Hematopoietic multipotent progenitor cell treated with erythropoietin and hydrocortisone succinate and interleukin-3 and kit ligand, for 8 days (in vitro differentiated cells): ENCODE measurements at places on chromosomes 7 and 10.

DNA sequence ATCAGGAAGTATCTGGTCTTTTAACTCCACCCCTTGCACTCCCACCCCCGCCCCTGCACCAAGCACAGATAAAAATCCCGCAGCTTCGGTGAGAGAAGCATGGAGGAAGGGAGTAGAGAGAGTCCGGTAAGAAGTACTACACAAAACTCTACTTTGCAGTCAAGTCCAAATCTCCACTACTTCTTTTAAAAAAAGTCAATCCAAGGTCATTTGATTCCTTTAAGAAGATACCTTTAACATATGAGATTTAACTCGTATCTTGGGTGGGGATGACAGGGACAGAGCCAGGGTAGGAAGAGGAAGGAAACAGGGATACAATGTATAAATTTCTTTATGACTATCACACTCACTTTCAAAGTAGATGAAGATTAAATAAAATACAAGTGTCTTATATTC is 132.1 kb downstream of the NRBF2 start:
- DNase-seq = peak; percentile 80

- peak; percentile 24 for DNase-seq
These were observed 31.4 kb upstream of the FAM133B start for GRCh38 chr7:92621561-92622023.

DNA sequence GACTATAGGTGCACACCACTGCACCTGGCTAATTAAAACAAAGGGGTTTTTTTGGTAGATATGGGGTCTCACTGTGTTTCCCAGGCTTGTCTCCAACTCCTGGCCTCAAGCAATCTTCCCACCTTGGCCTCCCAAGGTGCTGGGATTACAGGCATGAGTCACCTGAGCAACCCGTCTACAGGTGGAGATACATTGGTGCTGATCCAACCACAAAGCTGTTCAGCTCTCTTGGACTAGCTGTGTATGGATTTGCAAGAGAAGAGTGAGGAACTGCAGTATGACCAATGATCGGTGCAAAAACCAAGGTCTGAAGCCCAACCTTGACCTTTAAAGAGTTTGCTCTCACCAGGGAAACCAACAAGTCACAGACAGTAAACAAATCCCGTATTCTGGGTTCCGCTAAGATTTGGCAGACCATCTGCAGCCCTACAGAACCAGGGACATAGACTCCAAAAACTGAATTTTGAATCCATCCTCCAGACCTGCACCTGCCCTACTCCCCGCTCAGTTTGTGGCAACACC is 18.9 kb downstream of the EPHB4 start:
- no peak for DNase-seq

DNA sequence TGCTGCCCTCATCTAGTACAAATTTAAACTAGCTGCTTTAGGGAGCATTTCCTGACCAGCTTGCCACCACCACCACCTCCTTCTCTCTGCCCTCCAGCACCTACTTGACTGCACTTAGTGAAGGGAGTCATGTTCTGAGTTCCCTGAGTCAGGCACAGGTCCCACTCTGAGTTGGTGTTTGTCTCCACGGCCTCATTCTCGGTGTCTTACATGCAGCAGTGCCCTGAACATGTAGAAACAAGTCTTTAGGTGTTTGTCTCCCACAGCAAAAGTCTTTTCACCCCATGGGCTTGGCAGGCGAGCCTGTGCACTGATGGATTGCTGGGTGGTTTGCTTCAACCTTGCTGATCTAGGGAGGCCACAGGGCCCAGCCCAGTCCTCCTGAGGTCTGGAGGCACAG is 16.9 kb downstream of the TSPAN14 start:
- DNase-seq = no peak

- no peak for DNase-seq
These were observed 261.2 kb downstream of the PPP1R3A start for GRCh38 chr7:113657603-113658002.

GRCh38 chr10:33524966-33525365 is 190.5 kb upstream of the NRP1 start:
- DNase-seq = no peak

DNA sequence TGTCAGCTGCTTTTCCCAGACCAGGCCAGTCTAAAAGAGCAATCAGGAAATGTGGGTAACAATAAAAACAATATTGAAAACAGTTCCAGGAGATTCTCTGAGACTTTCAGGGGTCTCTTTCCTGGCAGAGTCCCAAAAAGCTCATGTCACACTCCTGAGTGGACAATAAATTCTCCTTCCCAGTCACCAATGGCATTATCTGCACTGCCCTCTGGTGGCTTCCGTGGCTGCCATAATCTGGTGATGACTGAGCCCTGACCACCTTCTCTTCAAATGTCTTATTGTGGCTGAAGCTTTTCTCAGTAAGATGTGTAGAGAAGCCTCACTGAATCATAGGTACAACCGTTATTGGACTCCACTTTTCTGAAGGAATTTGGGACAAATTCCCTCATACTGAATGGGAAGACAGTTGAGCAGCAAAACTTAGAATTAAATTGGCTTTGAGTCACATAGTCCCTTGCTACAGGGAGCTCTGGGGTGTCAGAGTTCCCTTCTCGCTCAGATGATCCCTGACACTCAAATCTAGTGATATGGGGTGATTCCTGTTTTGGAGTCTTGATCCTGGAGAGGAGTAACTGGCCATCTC is 24.4 kb upstream of the ASAH2 start:
- peak; percentile 68 for DNase-seq

- no peak for DNase-seq
These were observed 23.5 kb upstream of the NRCAM start for GRCh38 chr7:108479751-108480150.

DNA sequence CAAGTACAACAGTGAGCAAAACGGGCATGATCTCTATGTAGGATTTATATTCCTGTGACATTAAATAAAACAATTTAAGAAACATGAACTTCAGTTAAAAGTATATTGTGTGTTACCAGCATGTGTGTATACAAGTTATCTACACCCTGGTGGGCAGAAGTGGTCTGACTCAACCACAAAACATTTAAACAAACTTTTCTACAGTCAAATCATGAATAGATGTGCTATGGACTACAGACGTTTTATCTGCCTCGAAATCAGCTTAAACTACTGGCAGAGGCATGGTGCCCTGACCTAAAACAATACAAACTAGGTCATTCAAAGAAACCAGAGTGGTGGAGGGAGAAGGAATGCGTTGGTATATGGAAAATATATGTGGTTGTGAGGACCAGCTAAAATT is 3.6 kb downstream of the ARL3 start:
- peak; percentile 48 for DNase-seq

- DNase-seq = peak; percentile 35
These were observed 27.8 kb upstream of the ITGB1 start for GRCh38 chr10:32985775-32986350.

- no peak for DNase-seq
These were observed 53.9 kb upstream of the SFMBT2 start for GRCh38 chr10:7464691-7465090.

DNA sequence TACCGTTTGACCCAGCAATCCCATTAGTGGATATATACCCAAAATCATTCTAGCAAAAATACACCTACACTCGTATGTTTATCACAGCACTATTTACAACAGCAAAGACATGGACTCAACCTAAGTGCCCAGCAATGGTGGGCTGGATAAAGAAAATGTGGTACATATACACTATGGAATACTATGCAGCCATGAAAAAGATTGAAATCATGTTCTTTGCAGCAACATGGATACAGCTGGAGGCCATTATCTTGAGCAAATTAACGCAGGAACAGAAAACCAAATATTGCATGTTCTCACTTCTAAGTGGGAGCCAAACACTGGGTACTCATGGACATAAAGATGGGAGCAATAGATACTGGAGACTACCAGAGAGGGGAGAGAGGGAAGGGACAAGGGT is 223.9 kb downstream of the FRMD4A start:
- no peak for DNase-seq

DNA sequence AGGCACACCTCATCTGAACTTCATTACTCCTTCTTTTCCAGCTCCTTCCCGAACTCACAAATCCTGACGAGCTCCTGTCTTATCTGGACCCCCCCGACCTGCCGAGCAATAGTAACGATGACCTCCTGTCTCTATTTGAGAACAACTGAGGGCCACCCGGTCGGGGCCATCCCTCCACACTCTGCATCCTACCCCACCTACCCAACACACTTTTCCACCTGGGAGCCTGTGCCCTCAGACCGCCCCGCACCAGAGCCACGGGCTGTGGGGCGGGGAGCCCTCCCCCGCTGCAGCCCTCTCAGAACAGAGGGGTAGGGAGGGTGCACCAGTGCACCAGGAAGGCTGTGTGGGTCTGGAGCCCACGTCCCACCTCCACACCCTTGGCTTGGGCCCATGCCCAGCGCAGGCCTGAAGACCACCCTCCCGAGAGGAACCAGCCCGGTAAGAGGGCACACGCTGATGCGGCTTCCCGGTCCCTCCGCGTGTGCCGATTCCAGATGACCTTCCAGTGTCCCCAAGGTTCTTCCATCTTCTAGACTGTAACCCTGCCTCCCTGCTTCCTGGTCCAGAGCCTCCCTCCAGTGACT is 34.6 kb upstream of the PPIF start:
- no peak for DNase-seq

GRCh38 chr7:126535176-126535575 is 717.6 kb downstream of the GRM8 start:
- DNase-seq = no peak

GRCh38 chr7:91609525-91609924 is 271.0 kb downstream of the MTERF1 start:
- no peak for DNase-seq

DNA sequence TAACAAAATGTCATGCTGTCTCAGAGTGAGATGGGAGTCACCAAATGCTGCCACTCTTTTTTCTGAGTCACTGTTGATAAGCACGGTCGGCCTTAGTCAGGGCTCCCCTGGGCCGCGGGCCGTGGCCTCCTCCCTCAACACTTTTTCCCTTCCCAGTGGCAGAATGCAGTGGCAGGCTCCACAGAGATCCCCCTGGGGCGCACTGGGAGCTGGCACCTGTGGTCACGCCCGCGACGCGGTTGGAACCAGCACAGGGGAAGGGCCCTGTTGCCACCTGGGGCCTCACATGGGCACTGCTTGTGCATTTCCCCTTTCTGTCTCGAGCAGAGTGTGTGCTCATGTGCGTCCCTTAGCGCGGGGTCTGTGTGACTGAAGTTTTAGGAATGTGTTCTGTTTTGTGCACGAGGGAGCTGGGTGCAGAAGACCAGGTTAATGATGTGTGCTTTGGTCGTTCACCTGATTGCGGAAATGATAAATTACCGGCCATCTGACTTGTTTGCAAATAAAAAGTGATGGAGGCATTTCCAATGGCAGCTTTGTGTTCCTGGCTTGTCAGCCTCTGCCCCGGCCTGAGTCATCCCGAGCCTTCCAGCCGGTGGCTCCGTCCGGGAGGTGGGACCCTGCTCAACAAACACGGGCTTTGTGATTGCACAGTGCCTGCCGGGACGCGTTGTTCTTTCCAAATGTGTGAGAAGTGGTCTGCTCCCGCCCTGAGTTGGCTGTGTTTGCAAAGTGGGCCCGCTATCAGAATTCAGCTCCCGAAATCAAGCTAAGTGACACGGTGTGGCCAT is 100.7 kb downstream of the NKX6-2 start:
- peak; percentile 52 for DNase-seq

- no peak for DNase-seq
These were observed 17.4 kb downstream of the TRIM8 start for GRCh38 chr10:102661658-102662028.

GRCh38 chr10:6423004-6423403 is 157.1 kb downstream of the PRKCQ start:
- DNase-seq = no peak
